ENCODE measurements at places on chromosomes 13 and 19.

GRCh38 chr19:46056536-46056935 lies 15.7 kb upstream of the IGFL4 start:
- no peak for DNase-seq

GRCh38 chr13:33637978-33638743 lies 179.8 kb upstream of the RFC3 start:
- DNase-seq: no peak

GRCh38 chr19:728011-728410 lies 19.3 kb downstream of the PALM start:
- DNase-seq: no peak

DNA sequence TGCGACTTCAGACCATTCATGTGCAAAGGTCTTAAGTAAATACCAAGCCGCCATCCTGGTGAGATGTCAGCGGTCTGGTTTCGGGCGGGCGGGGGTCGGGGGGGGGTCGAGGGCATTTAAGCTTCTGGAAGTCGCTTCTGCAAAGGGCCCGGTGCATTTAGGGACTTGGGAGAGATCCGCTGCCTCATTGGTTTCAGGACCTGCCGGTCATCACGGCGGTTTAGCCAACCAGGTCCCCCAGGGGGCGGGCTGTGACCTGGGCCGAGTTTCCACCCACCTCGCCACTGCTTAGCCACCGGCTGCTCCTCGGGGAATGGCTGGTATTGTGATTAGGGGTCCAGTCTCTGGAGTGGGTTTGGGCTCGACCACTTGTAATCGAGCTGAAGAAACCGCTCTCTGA lies 7.8 kb downstream of the ANKLE1 start:
- DNase-seq: peak; percentile 42

- no peak for DNase-seq
These were observed 2889.6 kb upstream of the PCDH20 start for GRCh38 chr13:64305246-64305645.

DNA sequence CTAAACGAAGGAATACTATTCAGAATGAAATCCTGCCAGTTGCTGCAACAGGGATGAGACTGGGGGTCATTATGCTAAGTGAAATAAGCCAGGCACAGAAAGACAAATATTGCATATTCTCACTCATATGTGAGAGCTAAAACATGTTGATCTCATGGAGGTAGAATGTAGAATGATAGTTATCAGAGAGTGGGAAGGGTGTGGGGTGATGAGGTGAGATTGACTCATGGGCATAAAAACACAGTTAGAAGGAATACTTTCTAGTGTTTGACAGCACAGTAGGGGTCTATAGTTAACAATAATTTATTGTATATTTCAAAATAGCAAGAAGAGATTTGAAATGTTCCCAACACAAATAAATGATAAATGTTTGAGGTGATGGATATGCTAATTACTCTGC lies 7.8 kb upstream of the OR7C2 start:
- DNase-seq: no peak

GRCh38 chr13:75762076-75762937 lies 126.2 kb downstream of the LMO7 start:
- no peak for DNase-seq

DNA sequence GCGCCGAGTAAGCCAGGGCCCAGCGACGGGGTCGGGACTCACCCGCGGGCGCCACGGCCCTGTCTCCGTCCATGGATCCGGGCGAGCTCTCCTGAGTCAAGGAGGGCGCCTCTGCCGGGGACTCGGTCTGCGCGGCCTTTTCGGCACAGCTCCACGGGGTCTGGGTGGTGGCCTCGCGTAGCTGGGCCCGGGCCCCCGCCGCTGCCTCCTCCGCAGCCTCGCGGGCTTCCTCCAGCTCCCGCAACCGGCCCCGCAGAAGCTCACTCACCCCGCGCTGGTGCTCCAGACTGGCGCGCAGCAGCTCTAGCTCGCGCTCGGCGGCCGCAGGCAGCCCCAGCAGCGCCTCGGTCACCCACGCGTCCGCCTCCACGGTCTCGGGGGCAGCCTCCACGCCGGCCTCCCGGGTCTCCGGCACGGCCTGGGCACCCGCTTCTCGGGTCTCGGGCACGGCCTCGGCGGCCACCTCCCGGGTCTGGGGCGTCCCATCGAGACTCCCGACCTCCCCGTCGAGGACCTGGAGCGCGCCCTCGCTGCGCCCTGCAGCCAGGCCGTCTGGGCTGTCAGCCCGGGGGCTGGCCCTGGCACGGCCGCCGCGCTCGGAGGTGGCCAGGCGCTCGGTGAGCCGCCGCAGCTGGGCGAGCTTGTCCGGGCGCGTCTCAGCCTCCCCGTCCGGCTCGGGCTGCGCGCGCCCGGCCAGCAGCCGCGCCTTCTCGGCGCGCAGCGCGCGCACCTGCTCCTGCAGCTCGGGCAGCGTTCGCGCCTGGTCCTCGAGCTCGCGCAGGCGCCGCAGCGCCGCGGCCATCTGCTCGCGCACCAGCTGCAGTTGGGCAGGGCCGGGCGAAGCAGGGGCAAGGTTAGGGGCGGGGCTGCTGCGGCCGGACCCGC lies 8.4 kb downstream of the KANK3 start:
- DNase-seq: no peak

DNA sequence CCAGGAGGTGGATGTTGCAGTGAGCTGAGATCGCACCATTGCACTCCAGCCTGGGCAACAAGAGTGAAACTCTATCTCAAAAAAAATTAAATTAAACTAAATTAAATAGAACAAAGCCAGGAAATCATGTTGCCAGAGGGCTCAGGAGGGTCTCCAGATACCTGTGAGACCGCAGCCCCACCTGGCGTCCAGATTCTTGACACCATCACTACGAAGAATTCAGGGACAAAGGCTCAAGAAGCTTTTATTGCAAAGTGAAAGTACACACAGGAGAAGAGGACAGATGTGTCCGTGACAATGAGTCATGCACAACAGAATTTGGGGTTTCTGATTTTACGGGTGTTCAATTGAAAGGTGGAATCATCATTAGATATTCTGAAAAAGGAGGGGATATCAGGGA lies 76.6 kb downstream of the STOML3 start:
- DNase-seq: no peak

DNA sequence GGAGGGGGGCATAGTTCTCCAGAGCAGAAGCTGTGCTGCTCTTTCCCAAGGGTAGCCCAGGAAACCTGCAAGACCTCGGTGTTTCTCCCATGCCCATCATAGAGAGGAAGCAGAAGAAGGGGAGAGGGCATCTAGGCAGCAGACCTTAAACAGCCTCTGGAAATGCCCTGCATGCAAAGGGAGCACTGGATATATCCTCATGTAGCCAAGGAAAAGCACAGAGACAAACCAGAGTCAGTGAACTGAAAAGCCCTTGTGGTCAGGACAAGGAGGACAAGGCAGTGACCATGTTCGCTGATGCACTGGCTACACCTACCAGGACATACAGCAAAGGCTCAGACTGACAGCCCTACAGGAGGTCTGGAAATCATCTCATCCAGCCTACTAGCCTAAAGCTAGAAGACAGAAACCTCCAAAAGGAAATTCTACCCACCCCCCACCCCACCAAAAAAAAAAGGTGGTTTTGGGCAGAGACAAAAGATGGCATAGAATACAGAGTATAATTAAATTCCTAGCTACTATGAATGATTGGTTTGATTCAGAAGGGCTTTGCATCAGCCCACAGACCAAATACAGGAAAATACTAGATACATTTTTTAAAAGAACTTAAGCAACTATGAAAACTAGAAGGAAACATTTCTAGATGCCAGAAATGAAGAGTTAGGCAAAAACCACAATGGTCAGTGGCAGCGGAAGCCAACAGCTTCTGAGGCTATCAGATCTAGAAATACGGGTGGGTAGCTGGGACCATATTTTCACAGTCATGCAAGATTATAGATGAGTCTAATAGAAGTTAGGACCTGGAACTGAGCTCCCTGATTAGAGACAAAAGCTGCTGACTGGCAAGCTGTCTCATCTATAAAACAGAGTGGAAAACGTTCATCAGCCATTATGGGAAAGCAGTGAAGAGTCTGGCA lies 4.4 kb upstream of the TBC1D4 start:
- DNase-seq: no peak

GRCh38 chr13:112900691-112901091 lies 68.3 kb upstream of the MCF2L start:
- DNase-seq: no peak

DNA sequence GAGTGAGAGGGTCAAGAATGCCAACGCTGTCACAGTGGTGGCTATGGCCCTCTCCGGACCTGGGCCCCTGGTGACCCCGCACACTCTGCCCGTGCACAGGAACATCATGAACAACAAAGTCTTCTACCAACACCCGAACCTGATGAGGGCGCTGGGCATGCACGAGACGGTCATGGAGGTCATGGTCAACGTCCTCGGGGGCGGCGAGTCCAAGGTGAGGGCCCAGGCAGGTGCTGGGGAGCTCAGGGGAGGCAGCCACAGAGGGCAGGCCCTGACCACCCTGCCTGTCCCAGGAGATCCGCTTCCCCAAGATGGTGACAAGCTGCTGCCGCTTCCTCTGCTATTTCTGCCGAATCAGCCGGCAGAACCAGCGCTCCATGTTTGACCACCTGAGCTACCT lies 62.6 kb downstream of the RYR1 start:
- no peak for DNase-seq

DNA sequence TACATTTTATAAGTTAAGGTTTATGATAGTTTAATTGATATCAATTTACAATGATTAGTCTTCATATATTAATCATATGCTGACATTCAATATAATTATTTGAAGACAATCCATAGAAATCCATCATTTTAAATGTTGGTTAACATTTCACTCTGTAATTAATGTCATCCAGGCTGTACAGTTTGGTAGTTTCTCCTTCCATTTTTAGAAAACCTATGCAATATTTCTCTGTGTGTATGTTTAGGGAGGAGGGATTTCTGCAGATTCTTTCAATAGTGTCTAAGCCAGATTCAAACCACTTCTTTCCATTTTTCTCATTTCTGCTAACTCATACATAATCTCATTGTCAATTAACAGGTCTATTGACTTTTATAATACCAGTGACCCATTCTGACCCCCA lies 1159.0 kb upstream of the ATXN8OS start:
- DNase-seq: no peak

DNA sequence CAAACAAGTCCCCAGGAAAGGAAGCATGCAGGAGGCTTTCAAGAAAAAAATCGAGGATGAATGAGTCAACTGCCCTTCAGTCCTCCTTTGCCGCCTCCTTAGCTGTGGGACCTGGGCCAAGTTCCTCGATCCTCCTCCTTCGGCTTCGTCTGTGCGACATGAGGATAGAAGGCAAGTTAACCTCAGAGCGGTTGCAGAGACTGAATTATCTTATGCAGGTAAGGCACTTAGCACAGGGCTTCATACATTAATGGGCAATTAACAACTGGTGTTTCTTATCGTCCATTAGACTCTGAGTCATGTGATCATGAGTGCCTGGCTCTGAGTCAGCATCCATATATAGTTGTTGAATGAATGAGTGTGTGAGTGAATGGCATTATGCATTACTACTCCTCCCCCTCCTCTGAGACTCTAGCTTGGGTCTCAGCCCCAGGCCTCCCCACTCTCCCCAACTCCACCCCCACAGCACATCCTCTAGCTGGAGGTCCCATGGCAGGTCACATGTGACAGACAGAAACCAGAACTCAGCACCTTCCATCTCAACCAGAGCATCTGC lies 1.6 kb upstream of the TTC9B start:
- no peak for DNase-seq

GRCh38 chr13:111947026-111947810 lies 119.7 kb upstream of the SOX1 start:
- DNase-seq: no peak

GRCh38 chr13:93496985-93497673 lies 270.5 kb downstream of the GPC6 start:
- no peak for DNase-seq

GRCh38 chr19:35959040-35959967 lies 23.1 kb downstream of the LRFN3 start:
- no peak for DNase-seq

DNA sequence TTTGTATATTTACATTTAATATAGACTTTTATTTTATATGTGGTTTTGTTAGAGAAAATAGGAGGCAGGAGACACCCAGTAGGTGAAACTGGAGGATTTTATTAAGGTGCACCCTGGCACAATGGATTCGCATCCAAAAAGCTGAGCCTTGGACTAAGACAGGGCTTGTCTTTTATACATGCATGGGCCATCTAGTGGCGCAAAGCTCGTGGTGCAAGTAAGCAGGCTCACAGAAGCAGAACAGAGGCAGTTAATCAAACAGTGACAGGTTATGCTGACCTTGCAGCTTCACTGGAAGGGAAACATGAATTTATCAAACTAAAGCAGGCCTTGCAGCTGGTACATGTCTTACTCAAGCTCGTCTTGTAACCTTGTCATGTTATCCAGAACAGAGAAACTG lies 58.8 kb upstream of the ZNF681 start:
- DNase-seq: peak; percentile 65

DNA sequence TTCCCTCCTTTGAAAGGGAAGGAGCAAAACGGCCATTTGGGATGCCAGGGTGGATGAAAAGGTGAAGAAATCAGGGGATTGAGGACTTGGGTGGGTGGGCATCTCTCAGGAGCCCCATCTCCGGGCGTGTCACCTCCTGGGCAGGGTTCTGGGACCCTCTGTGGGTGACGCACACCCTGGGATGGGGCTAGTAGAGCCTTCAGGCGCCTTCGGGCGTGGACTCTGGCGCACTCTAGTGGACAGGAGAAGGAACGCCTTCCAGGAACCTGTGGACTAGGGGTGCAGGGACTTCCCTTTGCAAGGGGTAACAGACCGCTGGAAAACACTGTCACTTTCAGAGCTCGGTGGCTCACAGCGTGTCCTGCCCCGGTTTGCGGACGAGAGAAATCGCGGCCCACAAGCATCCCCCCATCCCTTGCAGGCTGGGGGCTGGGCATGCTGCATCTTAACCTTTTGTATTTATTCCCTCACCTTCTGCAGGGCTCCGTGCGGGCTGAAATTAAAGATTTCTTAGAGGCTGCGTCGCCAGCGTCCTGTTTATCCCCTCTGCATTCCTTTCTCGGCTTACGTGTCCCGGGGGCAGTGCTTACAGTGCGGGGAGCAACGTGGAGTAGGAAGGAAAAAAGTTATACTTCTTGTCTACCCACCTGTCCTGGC lies 15.2 kb upstream of the S1PR4 start:
- peak; percentile 46 for DNase-seq

DNA sequence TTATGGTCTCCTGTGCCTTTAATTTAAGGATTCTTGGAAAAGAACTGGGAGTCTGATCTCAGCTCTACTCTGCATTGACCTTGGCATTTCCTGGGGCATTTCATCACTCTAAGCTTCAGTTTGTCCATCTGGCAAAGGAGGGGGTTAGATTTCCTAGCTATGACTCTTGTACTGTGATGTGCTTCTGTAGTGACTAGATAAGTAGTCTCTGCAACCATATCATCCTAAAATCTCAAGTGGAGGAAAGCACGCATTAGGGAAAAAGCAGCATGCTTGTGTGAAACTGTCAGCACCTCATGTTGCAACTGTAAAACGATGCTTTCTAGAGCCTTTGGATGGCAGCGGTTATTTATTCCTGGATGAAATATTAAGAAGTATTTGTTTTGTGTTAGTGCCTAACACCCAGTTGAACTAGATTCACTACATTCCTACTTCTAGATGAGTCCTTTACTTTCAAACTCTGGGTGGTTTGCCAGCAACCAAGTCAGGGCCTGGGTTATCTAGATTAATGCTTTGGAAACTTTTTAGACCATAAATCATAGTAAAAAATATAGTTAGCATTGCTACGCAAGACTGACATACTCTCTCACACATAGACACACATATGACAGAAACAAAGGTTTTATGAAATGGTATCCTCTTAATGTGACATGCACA lies 6.8 kb downstream of the WDFY2 start:
- no peak for DNase-seq

- DNase-seq: no peak
These were observed 30.6 kb downstream of the GPX4 start for GRCh38 chr19:1134431-1134830.
